ENCODE measurements at places on chromosomes 2 and 18. TPM values are rescaled to one million over a fixed set of nuclear protein-coding genes. Genes with fewer than 3 reads are reported as not detected.

Gene PLCD4
- 2.0 TPM for total RNA-seq

Gene ACP1
- total RNA-seq: 85.7 TPM

Gene CHRNG
- not detected for total RNA-seq

Gene ST6GAL2
- total RNA-seq: not detected

Gene ANKRD62
- total RNA-seq: not detected

Gene TUBA3E
- total RNA-seq: not detected

Gene CD8B
- total RNA-seq: not detected

Gene ANKRD53
- total RNA-seq: 0.54 TPM

Gene CRIM1
- 490 TPM for total RNA-seq

Gene NR4A2
- total RNA-seq: 2.8 TPM

Gene NT5C1B
- total RNA-seq: not detected

Gene DSG1
- not detected for total RNA-seq

Gene TNFAIP6
- 2.2 TPM for total RNA-seq

Gene ALPP
- total RNA-seq: not detected

Gene EGR4
- not detected for total RNA-seq

Gene SMAD4
- 194 TPM for total RNA-seq
